Body of pancreas (tissue), 4 donors: ENCODE measurements at places on chromosomes 4 and X.

- H3K4me3 ChIP-seq = no peak overlapping the region
- no peaks in the 10 kb centered on the region for H3K36me3 ChIP-seq
- DNase-seq = no peak
- H3K4me1 ChIP-seq = peaks cover 40% of the 10 kb centered on the region
- H3K27ac ChIP-seq = no peak overlapping the region
- H3K27me3 ChIP-seq = no peaks in the 10 kb centered on the region
Observed at GRCh38 chr4:69060651-69061308, 35.5 kb upstream of the UGT2B7 start.

- no peaks in the 10 kb centered on the region for H3K4me1 ChIP-seq
- peak overlapping the region; percentile 60 for H3K27ac ChIP-seq
- peak overlapping the region; percentile 14 for H3K4me3 ChIP-seq
- H3K36me3 ChIP-seq = no peaks in the 10 kb centered on the region
Observed at GRCh38 chrX:81120936-81121371, 80.8 kb downstream of the HMGN5 start.

DNA sequence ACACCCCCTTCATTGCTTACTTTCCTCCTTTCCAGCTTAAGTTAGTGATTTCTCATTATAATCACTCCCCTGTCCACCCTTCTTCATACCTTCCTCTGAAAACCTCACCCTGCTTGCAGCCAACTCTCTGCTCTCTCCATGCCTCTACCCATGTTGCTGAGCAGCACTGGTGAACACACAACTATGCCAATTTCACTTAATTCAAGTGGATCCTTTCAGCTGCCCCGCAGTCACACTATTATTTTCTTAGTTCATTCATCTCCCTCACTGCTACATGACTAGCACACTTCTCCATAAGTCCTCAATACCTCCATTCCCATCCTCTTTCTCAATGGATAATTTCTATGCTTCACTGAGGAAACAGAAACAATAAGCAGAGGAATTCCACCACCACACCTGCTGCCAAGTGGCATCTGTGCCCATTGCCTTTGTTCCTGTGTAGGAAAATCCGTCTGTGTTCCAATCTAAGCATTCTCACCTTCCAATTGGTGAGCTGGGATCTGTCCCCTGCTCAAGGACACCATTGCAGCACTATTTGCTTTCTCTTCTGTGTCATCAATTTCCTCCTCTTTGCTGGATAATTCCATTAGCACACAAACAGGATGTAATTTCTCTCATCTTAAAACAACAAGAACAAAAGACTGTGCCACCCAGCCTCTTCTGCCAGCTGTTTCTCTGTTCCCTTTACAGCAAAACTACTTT is 25.2 kb upstream of the PRSS48 start:
- no peaks in the 10 kb centered on the region for H3K36me3 ChIP-seq
- no peak overlapping the region for H3K27ac ChIP-seq
- no peak for DNase-seq
- H3K4me1 ChIP-seq = peaks cover 12% of the 10 kb centered on the region
- no peaks in the 10 kb centered on the region for H3K27me3 ChIP-seq

DNA sequence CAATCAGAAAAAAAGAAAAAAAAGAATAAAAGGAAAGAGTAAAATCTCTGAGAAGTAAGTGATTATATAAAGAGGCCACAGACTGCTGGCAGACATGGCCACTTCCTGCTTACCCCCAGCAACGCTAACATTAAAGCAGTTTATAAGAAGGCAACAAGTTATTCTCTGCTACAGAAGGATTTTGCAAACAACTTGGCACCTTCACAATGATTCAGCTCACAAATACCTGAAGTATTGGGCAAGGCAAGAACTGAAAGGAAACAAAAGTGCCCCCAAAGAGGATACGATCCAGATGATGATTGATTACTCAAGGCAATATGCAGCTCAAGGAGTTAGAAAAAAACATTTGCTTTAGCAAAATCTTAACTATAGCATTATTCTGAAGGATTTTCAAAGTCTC is 718.8 kb downstream of the KLHL13 start:
- no peaks in the 10 kb centered on the region for H3K27me3 ChIP-seq
- H3K27ac ChIP-seq = no peak overlapping the region

DNA sequence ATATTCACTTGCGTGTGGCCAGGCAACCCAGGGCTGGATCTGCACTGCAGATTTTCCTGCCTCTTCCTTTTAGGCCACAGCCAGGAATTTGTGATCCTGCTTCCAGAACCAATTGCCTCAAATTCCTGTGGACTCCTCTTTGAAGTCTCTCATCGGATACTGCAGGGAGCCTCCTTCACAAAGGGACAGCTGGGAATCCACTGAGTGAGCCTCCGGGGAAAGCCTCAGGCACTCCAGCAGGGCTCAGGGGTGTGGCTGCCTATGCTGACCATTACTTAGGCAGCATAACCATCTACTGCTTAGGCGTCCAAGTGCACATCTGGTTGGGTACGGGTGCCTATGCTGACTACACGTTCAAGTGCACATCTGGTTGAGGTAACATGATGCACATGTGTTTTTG is 321.5 kb downstream of the NLGN4X start:
- no peaks in the 10 kb centered on the region for H3K27me3 ChIP-seq
- H3K4me3 ChIP-seq = no peak overlapping the region
- DNase-seq = no peak
- no peaks in the 10 kb centered on the region for H3K4me1 ChIP-seq

- no peak for DNase-seq
- no peak overlapping the region for H3K4me3 ChIP-seq
Observed at GRCh38 chrX:36087366-36087765, 167.8 kb downstream of the CFAP47 start.

- DNase-seq = no peak
- no peak overlapping the region for H3K27ac ChIP-seq
- no peak overlapping the region for H3K4me3 ChIP-seq
- no peaks in the 10 kb centered on the region for H3K36me3 ChIP-seq
Observed at GRCh38 chr4:54717694-54718093, 59.9 kb downstream of the KIT start.

DNA sequence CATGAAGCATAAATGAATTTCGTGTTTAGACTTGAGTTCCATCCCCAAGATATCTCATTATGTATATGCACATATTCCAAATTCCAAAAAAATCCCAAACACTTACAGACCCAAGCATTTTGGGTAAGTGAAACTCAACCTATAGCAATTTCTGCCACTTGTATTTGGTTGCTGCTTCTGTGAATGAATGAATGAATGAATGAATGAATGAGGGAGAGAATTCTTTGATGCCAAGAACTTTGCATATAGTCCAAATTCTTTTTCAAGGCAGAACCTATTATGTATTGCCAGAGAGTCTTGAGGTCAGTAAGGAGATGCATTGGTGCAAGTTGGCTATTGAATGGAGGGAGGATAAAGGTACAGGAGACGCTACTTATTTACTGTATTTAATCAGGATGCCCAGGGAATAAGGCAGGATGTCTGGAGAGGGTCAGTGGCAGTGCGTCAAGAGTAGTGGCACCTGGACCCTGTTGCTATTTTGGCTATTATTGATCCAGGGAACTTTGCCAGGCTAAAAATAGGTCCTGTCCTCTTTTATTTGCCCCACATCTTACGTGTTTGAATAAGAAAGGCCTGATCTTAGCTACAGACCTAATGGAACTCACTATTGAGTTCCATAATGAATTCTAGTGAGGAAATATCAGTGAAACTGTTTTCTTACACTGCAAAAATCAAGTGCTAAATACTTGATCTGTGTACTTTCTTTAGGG is 33.9 kb downstream of the ANAPC4 start:
- H3K4me1 ChIP-seq = peaks cover 7% of the 10 kb centered on the region
- H3K27ac ChIP-seq = no peak overlapping the region
- H3K36me3 ChIP-seq = peaks cover 4% of the 10 kb centered on the region
- no peak for DNase-seq
- no peaks in the 10 kb centered on the region for H3K27me3 ChIP-seq
- H3K4me3 ChIP-seq = no peak overlapping the region

DNA sequence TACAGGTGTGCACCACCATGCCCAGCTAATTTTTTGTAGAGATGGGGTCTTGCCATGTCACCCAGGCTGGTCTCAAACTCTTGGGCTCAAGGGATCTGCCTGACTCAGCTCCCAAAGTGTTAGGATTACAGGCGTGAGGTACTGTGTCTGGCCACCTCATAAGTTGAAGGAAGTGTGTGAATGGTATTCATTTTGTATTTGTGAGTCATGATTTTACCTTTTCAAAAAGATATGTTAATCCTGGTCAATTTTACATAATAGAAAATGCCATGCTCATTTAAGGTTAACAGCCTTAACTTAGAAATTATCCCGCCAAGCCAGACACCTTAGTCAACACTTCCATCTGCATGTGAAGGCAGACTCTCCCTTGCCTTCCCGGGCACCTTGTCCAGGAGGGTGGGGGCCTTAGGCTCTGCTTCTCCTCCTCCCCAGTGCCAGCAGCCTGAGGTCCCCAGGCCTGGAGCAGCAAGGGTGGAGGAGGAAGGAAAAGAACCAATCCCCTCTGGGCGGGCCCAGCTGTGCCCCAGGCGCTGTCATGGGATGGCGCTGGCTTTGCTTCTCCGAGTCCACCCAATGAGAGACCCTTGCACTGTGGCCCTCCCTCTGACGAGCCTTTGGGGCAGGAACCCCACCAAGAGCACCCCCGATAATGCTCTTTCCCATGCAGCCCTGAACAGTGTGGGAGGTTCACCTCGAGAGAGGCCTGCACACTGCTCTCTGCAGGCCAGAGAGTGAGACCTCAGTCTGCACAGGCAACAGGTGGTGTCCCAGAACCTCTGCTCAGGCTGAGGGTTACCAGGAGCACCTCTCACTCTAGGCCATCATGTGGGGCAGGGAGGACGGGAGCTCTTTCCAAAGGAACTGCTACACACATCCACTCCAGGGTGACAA is 37.3 kb downstream of the RNF212 start:
- H3K27me3 ChIP-seq = no peaks in the 10 kb centered on the region
- H3K4me1 ChIP-seq = peaks cover 6% of the 10 kb centered on the region
- no peaks in the 10 kb centered on the region for H3K36me3 ChIP-seq
- no peak overlapping the region for H3K4me3 ChIP-seq
- no peak overlapping the region for H3K27ac ChIP-seq
- no peak for DNase-seq

GRCh38 chrX:1524874-1525582 is 12.0 kb downstream of the P2RY8 start:
- no peak for DNase-seq
- no peak overlapping the region for H3K4me3 ChIP-seq
- H3K4me1 ChIP-seq = no peaks in the 10 kb centered on the region
- H3K27ac ChIP-seq = no peak overlapping the region

DNA sequence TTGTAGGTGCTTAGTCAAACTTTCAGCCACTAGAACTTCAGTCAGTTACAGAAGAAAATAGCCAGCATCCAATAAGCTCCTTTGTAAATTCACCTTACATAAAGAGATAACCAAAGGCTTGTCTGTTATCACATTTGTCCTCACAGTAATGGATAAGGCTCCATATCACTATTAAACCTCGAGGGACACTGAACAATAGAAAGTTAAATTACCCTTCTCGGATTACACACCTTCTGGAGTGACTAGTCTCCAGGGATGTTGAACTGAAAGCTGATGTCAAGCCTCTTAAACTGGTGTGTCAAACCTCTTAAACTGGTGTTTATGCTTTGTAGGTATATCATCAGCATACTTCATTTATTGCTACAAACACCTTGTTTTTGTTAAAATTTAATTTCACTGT is 639.0 kb downstream of the CENPC start:
- no peak for DNase-seq
- no peaks in the 10 kb centered on the region for H3K27me3 ChIP-seq
- H3K4me3 ChIP-seq = no peak overlapping the region
- no peaks in the 10 kb centered on the region for H3K36me3 ChIP-seq

GRCh38 chr4:114005569-114006442 is 26.4 kb upstream of the ARSJ start:
- peaks cover 7% of the 10 kb centered on the region for H3K4me1 ChIP-seq
- H3K4me3 ChIP-seq = no peak overlapping the region
- H3K36me3 ChIP-seq = no peaks in the 10 kb centered on the region
- DNase-seq = no peak

GRCh38 chr4:53489279-53489889 is 101.9 kb downstream of the LNX1 start:
- no peak for DNase-seq
- H3K4me1 ChIP-seq = peaks cover 8% of the 10 kb centered on the region

DNA sequence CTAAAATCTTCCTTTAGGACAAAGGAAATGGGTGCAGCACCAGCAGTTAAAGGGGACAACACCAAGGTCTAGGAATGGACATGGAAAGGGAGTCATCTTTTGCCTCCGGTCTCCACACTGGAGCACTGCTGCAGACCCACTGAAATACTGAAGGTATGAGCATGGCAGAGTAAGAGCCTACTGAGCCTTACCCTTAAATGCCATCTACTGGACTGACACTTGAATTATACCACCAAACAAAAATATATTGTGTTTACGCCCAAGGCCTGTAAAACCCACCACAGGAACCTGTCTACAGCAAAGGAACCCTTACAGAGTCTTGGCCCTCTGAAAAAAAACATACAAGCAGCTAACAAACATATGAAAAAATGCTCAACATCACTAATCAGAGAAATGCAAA is 443.4 kb downstream of the CCSER1 start:
- no peak for DNase-seq
- H3K27ac ChIP-seq = no peak overlapping the region
- no peaks in the 10 kb centered on the region for H3K4me1 ChIP-seq
- no peaks in the 10 kb centered on the region for H3K27me3 ChIP-seq
- no peak overlapping the region for H3K4me3 ChIP-seq

GRCh38 chr4:144685911-144686310 is 40.0 kb downstream of the HHIP start:
- no peaks in the 10 kb centered on the region for H3K36me3 ChIP-seq
- H3K4me1 ChIP-seq = peaks cover 21% of the 10 kb centered on the region
- no peak overlapping the region for H3K27ac ChIP-seq
- no peaks in the 10 kb centered on the region for H3K27me3 ChIP-seq
- no peak overlapping the region for H3K4me3 ChIP-seq
